Fibroblast of skin of abdomen (primary cell): ENCODE measurements at places on chromosomes 2 and 18.

- no peak for DNase-seq
Observed at GRCh38 chr2:120992791-120993555, 257.3 kb downstream of the GLI2 start.

DNA sequence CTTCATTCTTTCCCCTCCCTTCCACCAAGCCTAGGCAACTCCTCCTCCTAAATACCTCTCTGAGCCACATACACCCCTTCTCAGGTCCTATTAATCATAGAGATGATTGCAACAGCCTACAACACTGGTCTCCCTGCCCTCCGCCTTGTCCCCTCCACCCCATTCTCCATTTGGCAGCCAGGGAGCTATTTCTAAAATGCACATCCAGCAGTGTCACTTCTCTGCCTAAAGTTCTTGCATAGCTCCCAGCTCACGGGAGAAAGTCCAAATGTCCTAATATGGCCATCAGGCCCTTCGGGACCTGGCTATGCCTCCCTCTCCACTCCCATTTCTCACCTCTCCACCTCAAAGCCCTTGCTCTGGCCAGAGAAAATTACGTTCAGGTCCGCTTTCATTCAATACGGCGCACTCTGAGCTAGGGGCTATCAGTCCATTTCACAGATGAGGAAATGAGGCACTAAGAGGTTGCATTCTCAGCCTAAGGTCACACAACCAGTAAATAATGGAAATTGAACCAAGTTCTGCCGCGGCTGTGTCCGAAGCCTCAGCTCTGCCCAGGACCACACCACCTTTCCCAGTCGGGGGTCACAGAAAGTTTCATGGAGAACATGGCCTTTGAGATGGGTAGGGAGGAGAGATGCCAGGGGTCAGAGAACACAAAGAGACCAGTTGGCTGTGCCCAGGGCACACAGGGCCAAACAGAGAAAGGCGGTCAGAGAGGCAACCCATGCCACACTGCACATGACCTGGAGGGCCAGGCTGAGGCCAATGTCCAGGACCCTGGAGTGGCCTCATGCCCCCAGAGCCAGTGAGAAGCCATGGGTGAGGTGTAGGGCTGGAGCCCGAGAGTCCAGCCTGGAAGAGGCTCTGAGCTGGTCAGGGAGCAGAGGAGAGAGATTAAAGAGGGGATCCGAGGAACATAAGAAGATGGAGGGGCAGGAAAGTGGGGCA lies 72.8 kb downstream of the TNS1 start:
- peak; percentile 95 for DNase-seq

GRCh38 chr2:147352264-147353071 lies 492.4 kb upstream of the ACVR2A start:
- no peak for DNase-seq

DNA sequence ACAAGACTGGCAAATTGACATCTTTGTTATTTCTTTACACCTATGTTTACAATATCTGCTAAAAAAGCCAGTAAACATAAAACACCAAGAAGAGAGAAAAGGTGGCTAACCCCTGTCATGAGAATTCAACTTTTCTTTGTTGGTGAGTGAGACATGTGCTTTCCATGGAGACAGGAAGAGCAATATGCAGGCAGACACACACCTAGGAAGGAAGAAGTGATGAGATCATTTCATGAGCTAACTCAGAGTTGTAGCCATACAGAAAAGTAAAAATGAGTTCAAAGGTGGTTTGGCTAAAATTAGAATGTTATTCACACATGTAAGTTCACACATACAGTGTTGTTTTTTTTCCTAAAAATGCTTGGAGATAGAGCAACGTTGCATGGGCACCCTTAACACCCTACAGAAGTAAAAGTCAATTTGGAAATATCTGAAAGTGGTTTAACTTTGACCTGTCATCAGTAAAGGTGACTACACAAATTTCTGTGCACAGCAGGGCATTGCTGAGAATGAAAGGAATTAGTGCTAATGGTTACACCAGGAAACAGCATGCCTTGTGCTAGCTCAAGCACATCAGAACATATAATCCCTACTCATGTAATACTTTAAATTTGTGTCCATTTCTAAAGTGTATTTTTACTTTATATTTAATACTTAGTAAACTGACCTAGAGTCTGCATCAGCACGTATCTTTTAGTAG lies 557.6 kb downstream of the CBLN2 start:
- DNase-seq, result no peak

- DNase-seq, result no peak
Observed at GRCh38 chr2:98089941-98090340, 3.0 kb downstream of the VWA3B start.

GRCh38 chr2:38248707-38249106 lies 128.4 kb downstream of the ATL2 start:
- DNase-seq, result no peak

DNA sequence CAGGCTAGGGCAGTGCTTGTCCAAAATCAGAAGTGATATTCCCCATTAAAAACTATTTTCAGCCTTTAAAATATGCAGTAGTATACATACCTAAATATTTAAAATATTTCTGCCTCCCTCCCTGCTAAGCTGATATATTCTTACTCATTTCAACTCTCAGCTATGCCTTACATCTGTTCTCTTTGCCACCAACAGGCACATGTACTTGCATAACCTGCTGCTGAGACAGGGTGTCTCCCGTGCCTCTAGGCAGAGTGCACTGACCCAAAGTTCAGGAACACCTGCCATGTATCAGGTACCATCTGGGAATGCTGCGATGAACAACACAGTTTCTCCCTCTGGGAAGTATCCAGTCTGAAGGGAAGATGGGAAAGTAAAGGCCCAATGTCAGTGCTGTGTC lies 91.7 kb downstream of the STK39 start:
- peak; percentile 23 for DNase-seq

GRCh38 chr2:220127311-220127710 lies 499.9 kb downstream of the SLC4A3 start:
- no peak for DNase-seq

DNA sequence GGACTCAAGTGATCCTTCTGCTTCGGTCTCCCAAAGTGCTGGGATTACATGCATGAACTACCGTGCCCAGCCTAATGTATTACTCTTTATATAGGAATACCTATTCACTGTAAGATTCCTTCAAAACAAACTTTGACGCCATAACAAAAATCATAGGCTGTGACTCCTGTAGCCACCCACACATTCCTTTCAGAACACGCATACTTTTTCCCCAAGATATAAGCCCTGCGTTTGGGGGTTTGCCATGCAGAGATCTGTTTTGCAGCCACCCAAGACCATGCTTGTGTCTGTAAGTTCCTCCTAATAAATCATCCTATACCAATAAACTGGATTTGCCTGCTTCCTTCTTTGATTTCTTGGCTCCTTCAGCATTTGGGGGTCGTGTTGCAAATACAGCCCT lies 46.0 kb upstream of the STON1 start:
- DNase-seq, result peak; percentile 77

DNA sequence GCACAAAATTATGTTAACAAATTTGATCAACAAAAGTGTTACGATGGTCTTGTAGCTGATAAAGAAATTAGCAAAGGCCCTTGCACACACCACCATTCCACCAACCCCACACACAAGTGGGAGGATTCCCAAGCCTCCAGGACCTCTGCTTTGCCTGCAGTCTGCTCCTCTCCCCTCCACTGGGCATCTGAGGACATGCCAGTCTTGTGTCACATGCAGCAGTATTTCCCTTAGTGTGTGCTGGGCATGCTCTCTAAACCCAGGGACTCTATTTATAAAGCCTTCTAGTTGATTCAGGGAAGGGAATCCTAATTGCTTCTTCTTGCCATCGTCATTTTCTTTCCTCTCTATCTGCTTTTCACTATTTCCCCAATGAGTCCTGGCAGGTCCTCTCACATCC lies 53.3 kb downstream of the KCTD18 start:
- DNase-seq, result no peak

DNA sequence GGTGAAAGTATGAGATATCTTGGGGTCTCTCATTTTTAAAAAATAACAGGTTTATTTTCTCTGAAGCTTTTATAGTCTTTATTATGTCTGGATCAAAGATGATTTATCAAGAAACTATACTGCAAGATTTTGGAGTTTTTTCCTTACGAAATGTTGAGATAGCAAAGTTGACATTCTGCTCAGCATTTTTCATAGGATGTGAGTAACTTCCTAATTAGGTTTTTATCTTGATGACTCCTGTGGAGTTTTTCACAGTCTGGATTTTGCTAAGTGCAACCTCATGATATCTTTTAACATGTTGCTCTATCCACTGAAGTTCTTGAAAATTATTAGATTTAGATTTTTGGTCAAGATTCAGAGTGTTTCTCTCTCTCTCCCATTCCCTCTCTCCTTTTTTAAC lies 17.8 kb downstream of the TCF7L1 start:
- no peak for DNase-seq

DNA sequence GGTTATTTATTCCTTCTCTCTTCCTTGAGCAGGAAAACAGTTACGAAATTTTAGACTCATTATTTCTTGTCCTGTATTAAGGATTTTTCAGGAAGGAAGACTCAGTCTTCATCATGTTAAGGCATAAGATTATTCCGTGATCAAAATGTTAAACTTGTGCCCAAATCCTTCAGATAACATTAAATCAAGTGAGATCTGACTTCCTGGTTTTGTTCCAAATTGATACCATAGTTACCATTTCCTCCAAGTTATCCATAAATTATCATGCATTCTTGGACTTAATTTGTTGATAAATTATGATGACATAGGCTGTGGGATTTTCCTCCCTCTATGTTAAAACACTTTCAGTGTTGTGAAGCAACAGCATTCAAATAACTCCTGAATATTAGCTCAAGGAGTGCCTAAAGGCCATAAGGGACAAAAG lies 31.9 kb downstream of the EFEMP1 start:
- peak; percentile 50 for DNase-seq

DNA sequence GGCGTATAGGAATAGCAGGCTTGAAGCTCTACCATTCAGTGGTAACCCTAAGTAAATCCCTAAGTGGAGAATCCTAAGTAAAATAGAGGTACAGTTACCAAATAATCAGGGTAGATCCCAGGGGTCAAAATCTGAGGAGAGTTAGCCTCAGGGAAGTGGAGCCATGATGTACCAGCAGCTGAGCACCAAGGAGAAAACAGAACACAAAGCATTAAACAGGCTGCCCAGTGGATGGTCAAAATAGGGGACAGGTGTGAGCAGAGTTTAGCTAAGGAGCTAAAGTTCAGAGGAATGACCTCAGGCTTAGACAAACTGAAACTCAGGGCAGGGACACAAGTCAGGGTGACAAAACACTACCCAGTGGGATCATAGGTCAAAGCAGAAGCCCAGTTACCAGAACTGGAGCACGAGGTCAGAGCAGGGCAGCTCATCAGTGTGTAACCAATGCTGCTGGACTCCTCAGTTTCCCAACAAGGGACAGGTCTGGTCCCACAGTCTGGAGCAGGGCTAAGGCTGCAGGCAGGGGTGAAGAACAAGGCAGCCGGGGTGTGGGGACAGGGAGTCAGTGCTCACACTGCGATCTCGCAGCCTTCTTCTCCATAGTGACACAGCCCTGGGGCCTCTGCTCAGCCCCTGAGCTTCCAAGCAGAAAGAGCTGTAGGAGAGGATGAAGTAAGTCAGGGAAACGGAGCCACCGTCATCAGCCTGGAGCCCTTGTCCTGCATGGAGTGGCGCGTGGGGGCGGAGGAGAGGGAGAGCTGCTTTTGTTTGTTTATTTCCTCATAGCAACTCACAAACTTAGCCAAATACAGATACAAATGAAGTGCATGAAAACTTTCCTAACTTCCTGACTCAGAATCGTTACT lies 264.0 kb downstream of the MREG start:
- DNase-seq, result no peak

GRCh38 chr18:39675368-39675767 lies 2109.8 kb upstream of the CELF4 start:
- peak; percentile 39 for DNase-seq

GRCh38 chr2:217077831-217078407 lies 218.1 kb upstream of the TNP1 start:
- DNase-seq, result no peak

DNA sequence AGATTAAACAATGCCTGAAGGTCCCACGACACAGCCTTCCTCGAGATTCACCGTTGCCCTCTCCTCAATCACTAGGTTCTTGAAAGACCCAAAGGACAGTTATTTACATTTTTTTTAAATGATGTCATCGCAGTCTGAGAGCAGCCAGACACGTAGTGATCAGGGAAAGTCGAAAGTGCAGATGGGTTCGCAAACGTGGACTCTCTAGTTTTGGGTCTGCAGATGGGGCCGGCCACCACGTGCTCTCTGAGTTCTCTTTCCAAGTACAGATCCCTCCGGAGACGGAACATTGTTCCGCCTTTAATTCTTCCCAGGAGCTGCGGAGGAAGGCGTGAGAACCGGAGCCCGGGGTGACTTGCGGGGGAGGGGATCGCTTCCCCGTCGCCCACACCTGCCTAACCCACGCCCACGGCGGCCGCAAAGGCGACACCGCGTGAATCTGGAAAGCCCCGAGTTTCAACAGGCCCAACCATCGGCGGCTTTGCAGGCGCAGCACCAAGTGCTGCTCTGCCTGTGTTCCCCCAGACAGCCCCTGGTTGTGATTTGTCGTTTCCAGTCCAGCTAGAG lies 54.3 kb downstream of the PKDCC start:
- DNase-seq, result peak; percentile 96

DNA sequence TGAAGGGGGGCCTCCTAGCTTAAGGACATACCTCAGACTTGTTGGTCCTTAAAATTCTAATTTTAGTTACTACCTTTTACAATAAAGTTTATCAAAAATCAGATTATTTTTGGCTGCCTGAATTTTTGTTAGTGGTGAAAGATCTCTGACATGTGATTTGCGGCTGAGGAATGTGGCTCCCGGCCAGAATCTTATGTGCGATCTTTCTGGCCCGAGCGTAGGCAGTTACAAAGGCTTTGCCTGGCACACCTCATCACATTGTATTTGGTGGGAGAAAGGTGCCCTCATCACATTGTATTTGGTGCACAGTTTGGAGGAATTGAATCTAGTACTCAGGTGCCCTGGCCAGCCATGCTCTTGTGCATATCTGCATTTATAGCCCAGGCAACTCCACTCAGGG lies 289.1 kb downstream of the GULP1 start:
- DNase-seq, result no peak

DNA sequence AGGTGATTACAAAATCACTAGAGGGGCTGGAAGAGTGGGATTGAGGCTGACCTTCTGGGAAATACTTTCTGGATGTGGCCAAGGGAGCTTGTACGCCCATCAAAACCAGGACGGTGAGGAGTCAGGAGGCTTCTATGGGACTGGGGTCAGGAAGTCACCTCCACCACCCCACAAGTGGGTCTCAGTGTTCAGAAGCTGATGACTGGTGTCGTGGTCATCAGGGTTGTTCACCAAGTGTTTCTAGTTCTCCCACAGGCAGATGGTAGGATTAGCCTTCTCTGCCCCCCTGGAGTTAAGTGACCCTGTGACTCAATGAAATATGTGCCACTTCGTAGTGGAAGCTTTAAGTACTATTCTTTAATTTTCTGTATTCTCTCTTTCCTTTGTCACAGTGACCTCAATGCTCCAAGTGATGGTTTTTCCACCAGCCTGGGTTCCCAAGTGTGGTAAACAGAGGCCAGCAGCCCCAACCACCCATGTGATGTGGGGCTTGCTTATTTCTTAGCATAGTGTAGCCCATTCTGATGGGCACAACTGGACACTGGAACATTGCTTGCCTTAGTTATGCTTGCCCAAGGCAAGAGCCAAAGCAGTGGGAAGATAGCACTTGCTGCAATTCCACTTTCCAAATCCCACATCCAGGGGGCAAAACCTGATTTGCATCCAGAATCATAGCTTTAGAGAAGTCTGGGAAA lies 258.8 kb downstream of the CYP26B1 start:
- peak; percentile 50 for DNase-seq

- no peak for DNase-seq
Observed at GRCh38 chr2:131516011-131516410, 11.7 kb upstream of the CCDC74A start.
